ENCODE measurements at places on chromosomes 13 and 19.

- DNase-seq, result peak; percentile 58
These were observed 3.4 kb upstream of the WIZ start for GRCh38 chr19:15453091-15453578.

DNA sequence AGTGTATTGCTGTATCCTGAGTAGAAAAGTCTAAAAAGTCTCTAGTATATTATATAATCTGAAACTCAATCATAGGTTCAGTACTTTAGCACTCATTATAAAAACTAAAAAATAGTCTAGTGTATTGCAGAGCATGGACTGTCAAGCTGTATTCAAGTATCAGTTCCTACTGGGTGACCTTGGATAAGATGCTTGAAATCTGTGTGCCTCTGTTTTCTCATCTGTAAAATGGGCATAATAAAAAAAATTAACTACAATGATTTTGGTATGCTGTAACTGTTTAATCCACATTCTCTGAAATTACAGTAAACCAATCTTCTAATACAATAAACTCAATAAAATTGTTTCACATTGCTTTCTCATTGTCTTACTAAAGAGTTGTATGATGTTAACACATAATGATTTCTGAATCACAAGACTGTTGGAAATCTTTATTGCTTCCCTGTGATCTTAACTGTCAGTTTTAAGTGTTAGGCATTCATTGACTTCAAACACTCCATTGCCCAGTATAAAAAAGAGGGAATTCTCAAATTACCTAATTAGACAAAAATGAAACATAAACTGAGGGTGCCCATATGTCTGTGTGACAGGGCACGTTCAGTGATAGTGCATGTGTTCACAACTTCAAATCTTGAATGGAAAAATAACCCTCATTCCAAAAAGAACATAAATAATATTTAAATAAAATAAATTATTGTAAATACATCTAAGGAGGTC, 2.2 kb downstream of the STARD13 start:
- no peak for DNase-seq

DNA sequence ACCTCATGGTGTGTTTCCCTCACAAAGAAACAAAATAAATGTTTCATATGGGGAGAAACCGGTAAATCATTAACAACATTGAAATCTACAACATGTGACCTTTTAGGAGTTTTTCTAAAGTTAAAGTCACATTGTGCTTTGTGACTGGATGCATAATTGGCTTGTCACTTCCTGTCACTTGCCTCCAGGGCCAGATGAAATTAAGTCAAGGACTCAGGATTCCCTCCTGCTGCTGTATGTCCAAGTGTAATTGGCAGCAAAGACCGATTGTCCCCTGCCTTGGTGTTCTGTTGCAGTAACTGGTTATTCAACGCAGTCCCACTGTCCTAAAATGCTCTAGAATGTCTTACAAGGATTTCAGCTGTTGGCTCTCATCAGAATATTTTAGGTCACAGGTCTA, 448.2 kb downstream of the LIG4 start:
- DNase-seq, result peak; percentile 21

DNA sequence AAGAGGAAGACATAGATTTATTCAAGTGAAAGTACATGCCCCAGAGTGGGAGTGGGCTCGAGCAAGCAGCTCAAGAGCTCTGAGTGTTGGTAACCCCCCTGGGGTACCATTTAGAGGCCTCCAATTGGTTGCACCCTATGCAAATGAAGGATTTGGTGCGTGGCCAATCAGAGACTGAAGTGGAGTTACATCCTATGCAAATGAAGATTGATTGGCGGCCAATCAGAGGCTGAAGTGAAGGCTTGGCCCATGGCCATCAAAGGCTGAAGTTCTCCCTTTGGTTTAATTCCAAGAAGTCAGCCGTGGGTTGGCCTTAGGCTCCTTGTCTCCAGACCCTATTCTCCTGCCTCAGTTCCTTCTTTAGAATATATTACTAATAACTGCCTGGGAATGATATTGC, 12.9 kb upstream of the IGFL1 start:
- no peak for DNase-seq
